Panc1 (cell line): ENCODE measurements at places on chromosomes 12 and 14.

DNA sequence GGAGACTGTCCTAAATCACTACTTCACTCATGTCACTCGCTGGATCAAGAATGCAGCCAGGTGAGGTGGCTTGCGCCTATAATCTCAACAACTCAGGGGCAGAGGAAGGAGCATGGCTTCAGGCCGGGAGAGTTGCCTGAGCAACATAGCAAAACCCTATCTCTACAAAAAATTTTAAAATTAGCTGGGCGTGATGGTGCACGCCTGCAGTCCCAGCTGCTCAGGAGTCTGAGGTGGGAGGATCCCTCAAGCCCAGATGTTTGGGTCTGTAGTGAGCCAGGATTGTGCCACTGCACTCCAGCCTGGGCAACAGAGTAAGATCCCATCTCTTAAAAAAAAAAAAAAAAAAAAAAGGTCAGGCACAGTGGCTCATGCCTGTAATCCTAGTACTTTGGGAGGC is 5.9 kb downstream of the SMAGP start:
- DNase-seq = no peak

DNA sequence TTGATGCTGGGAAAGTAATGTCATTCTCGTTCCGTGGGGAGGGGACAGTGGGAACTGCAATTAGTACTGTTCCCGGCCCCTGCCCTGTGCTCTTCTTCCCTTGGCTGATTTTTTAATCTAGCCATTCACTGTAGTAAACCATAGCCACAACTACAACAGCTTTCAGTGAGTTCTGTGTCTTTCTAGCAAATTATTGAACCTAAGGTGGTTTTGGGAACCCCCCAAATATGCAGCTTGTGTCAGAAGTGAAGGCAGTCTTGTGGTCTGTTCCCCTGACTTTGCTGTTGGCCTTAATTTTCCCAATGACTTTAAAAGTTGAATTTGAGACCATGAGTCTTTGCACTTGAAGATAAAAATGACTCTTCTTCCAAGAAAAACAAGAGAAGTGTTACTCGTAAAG is 114.3 kb upstream of the ETV6 start:
- no peak for DNase-seq

- DNase-seq = no peak
Observed at GRCh38 chr12:52306731-52307130, 14.5 kb downstream of the KRT83 start.

DNA sequence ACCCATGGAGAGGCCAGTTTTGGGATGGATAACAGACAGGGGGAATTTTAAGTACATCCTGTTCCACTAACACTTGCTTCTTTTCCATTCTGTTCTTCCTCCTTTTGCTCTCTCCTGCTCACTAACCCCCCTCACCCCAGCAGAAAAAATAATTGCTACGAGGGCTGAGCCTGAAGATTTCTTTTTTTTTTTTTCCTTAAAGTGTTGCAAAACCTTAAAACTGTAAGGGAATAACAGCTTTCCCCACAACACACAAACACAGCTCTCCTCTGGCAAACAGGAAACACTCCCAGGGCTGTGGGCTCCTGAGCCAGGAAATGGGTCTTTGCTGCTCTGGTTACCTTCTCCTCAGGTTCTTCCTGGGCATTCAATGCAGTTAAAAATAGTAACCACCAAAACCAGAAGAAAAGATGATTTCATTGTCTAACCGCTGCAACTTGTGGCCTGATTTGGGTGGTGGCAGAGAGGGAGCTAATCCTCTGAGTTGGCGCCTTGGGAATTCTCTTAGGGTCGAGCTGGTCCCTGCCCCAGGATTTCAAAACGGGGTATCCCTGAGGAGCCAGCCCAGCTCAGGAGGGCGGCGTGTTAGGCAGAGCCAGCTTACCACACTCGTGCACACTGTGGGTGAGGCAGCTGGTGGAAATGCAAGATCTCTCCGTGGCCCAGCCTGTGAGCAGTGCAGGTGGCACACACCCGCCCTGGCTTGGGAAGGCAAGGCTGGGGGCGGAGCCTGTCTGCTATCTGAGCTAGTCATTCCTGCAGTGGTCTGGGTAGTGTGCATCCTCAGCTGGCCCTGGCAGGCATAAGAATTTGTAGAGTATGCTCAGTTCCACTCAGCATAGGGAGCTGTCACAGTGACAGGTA is 17.1 kb upstream of the EMP1 start:
- no peak for DNase-seq

GRCh38 chr12:65121049-65121955 is at the start of gene WIF1:
TSS of gene WIF1 (minus strand) at chr12:65121305. CDS start at chr12:65121191, 114 bp downstream.
- DNase-seq = no peak

DNA sequence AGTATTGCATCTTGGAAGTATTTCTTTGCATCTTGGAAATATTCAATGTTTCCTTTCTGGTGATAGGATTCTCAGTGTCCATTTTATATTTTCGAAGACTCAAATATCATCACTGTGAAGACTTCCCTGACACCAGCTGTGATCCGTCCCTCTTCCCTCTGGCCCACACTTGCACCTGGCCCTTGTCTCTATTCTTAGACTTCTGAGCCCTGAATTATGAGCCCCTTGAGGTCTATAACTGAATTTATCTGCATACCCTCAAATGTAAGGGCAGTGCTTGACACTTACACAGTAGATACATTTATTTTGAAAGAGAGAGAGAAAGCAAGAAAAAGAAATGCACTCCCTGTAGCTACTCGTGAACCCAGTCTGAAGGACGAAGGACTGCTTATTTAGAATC is 376.7 kb downstream of the ZFP36L1 start:
- DNase-seq = no peak

DNA sequence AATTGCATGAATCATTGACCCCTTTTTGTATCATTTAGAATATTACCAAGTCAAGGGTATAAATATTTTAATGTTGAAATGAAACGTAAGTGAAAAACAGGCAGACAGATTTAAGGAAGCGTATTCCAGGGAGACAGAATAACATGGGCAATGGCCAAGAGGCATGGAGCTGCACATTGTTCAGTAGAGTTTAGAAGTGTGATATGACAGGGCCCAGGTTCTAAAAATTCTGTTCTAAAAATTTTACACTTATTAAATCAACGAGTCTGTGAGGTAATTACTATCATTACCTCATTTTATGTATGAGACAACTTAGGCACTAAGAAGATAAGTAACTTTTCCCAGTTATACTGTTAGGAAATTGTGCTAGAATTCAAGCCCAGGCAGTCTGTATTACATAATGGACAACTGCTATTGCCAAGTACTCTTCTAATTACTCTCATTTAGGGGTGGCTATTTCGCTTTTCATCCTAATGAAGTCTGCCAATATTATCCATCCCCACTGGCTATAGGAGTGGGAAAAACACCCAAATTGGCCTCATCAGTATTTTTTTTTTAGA is 103.2 kb upstream of the NAV3 start:
- no peak for DNase-seq

DNA sequence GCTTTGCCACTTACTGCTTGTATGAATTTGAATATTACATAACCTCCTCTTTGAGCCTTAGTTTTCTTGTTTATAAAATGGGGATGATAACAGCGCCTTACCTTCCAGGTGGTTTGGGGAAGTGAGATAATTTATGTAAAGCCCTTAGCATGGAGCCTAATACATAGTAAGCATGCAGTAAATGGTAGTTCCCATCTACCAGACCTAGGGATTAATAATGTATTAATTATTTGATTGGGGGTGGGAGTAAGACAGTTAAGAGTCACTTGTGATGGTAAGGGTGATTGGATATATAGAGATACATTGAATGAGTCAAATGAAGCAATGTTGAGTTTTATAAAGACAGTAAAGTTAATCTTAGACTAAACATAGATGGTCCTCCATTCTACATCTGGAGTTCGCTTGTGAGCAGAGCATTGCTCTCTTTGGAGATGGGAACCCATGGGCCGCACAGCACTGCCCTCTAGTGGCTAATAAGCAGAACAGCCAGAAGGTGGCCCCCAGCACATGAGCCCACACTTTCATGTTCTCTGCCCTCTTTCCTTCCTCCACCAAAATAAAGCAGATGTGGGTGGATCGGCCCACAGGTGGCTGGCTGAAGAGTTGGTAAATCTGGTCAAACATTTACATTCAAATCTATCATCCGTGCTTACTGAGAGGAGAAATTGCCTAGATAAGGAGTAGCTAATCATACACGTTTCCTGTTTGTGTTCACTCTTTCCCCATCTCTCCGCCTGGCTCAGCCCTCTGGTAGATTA is 26.5 kb upstream of the TAMALIN start:
- DNase-seq = peak; percentile 57

GRCh38 chr14:91381801-91382670 is 35.6 kb downstream of the CCDC88C start:
- no peak for DNase-seq

- no peak for DNase-seq
Observed at GRCh38 chr12:103994235-103994634, 28.6 kb downstream of the TDG start.

- DNase-seq = no peak
Observed at GRCh38 chr12:1706632-1706980, 15.7 kb downstream of the ADIPOR2 start.

DNA sequence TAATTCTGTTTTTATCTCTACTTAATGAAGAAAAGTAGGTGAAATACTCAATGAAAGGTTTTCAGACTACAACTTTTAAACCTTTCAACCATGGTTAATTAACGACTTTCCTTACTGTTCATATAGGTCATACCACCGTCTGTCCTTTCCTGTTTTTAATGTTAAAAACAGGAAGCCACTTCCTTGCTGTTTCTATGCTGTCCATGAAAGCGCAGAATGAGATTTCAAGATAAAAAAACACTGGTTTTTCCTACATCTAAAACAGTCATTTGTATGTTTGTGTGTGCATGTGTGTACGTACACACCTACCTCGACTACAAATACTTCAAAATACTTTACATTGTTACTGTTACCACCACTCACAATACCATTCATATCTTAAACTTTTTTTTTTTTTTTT is 27.3 kb downstream of the SPTLC2 start:
- no peak for DNase-seq

GRCh38 chr12:94972795-94973194 is 30.7 kb downstream of the NDUFA12 start:
- DNase-seq = no peak

GRCh38 chr14:103707329-103708263 is 7.7 kb downstream of the XRCC3 start:
- no peak for DNase-seq

- no peak for DNase-seq
Observed at GRCh38 chr12:59119676-59120075, 199.4 kb upstream of the LRIG3 start.

GRCh38 chr12:132597333-132598316 is 12.8 kb downstream of the LRCOL1 start:
- no peak for DNase-seq

DNA sequence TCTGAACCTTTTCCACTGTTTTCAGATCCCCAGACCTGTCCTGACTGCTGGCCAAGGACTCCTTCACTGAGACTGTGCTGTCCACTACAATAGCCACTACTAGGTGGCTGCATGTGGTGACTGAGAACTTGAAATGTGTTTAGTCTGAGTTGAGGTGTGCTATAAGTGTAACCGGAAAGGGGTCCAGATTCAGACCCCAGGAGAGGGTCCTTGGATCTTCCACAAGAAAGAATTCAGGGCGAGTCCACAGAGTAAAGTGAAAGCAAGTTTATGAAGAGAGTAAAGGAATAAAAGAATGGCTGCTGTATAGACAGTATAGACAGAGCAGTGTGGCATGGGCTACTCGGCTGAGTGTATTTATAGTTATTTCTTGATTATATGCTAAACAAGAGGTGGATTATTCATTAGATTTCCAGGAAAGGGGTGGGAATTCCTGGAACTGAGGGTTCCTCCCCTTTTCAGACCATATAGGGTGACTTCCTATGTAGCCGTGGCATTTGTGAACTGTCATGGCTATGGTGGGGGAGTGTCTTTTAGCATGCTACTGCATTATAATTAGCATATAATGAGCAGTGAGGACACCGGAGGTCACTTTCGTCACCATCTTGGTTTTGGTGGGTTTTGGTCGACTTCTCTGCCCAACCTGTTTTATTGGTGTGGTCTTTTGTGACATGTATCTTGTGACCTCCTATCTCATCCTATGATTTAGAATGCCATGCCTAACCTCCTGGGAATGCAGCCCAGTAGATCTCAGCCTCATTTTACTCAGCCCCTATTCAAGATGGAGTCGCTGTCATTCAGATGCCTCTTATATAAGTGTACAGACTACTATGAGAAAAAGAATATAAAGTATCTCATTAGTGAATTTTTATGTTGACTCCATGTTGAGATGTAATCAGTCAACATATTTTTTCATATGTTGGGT is 70.0 kb upstream of the SRSF5 start:
- no peak for DNase-seq

GRCh38 chr12:57176846-57177245 is 29.4 kb upstream of the LRP1-AS start:
- no peak for DNase-seq

GRCh38 chr14:35789651-35790050 is 19.4 kb downstream of the RALGAPA1 start:
- no peak for DNase-seq

GRCh38 chr12:46517579-46517962 is 145.0 kb upstream of the SLC38A2 start:
- no peak for DNase-seq

DNA sequence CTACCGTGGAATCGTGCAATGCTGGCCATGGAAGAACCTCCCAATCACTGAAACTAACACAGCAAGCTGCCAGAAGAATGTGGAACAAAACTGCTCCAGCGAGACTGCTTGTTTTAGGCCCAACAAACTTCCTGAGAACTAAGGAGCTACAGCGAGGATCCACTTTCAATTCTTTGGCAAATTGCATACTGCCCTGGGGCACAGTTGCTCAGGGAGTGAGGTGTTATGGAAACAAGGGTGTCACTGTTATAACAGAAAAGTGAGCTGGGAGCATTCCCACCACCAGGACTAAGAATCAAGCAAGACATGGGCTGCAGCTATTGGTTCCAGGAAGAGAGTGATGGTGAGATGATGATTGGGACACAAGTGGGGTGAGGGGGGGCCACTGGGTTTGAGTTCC is 1606.1 kb upstream of the FLRT2 start:
- DNase-seq = no peak

DNA sequence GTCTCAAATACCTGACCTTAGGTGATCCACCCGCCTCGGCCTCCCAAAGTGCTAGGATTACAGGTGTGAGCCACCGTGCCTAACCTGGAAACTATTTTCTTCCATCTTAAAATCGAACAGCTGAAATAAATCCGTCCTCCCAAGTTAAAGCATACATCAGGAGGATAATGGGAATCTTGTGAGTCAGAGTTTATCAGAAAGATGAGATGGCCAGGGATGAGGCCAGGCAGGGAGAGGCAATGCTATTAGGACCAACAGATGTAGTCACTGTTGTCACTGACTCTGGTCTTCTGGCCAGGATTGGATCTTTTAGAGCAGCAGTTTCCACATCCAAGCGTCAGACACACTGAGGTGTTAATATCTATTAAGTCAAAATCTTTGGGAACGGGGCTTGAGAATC is 61.7 kb upstream of the USP44 start:
- DNase-seq = no peak
